Suppressor macrophage treated with lipopolysaccharide for 1 hour (primary cell): ENCODE measurements at places on chromosomes 7 and 10.
A peak's percentile ranks its signal among the peaks of the same experiment; 100 is the strongest.

GRCh38 chr10:13390604-13391522, 42.8 kb upstream of the SEPHS1 start:
- DNase-seq, result peak; percentile 64

DNA sequence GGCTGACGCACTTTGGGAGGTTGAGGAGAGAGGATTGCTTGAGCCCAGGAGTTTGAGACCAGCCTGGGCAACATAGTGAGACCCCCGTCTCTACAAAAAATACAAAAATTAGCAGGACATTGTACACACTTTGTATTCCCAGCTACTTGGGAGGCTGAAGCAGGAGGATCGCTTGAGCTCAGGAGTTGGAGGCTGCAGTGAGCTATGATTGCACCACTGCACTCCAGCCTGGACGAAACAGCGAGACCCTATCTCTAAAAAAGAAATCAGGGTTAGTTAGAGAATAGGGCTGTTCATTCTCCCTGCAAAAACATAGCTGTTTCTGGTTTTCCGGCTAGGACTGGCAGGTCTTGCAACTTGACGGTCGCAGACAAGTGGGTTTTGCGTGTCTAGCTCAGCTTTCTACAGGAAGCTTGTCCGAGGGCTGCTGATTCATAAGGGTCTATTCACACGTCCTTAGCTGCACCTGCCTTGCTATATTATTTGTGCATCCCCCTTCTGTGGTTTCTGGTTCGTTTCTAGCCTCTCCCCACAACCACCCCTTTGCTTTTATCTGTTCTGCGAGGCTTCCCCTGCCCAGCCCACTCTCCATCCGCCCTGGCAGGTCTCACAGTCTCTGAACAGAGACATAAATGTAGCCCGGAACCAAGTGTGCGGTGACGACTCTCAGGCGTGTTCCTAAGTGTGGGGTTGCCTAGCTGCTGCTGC, 10.7 kb downstream of the AMZ1 start:
- no peak for DNase-seq

DNA sequence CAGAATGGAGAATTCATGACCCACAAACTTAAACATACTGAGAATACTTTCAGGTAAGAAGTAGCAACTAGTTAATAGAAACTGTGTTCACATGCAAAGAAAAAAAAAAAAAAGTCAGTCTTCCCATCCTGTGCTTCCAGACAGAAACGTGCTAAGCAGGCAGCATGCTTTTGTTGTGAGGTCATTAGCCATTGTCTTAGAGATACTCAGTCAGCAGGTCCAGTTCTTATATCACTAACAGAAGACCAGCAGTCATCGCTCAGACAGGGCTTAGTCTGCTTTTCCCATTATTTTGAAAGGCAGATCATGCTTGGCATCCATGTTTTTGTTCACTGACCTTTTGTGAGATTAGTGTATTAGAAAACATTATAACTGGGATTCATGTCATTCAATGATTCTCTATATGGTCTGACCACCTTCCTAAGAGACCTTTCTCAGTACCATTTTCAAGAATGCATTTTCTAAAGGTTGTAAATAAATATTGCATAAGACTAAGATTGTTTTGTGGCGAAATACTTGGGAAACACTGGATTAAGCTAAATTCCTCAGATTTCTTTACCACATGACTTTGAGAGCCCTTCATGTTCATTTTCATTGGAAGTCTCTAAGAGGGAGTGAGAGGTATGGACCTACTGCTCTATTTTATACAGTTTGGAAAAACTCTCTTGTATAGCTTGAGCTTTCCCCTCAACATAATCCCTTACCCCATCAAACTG, 45.0 kb upstream of the AGBL3 start:
- DNase-seq, result no peak

DNA sequence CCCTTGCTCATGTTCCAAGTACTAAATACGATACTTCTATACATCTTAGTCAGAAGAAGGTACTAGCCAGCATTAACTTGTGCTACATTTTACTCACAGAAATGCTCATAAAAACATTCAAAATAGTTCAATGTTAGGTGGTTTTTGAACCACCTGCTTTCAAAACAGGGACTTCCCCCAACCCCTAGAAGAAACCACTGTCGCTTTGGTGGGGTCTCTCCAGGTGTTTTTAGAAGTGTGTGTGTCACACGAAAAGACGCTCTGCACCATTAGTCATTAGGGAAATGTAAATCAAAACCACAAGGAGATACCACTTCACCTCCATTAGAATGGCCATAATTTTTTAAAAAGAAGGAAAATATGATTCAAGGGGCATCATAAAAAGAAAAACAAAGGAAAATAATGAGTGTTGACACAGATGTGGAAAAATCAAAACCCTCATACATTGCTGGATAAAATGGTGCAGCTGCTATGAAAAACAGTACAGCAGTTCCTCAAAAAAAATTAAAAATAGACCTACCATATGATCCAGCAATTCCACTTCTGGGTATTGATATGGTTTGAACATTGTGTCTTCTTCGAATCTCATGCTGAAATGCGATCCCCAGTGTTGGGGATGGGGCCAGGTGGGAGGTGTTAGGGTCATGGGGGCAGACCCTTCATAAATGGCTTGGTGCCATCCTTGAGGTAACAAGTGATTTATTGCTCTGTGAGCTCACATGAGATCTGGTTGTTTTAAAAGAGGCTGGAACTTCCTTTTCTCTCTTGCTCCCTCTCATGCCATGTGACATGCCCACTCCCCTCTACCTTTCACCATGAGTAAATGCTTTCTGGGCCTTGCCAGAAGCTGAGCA, 74.2 kb downstream of the MALSU1 start:
- DNase-seq, result no peak

DNA sequence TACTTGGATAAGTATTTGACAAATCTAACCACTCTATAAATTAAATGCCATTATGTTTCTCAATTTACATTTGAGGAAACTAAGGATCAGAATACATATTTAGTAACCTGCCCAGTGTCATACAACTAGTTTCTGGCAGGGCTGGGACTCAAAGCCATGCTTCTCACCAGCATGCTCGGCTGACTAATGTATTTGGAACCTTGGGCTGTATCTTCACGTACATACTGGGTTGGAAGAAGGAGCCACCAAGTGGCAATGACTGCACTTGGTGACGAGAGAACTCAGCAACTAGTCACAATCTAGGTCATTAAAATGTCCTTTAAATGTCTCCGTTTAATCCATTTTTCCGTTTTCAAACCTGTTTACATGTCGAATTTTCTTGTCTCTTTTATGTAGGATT, 42.9 kb downstream of the CHRM2 start:
- DNase-seq, result no peak

DNA sequence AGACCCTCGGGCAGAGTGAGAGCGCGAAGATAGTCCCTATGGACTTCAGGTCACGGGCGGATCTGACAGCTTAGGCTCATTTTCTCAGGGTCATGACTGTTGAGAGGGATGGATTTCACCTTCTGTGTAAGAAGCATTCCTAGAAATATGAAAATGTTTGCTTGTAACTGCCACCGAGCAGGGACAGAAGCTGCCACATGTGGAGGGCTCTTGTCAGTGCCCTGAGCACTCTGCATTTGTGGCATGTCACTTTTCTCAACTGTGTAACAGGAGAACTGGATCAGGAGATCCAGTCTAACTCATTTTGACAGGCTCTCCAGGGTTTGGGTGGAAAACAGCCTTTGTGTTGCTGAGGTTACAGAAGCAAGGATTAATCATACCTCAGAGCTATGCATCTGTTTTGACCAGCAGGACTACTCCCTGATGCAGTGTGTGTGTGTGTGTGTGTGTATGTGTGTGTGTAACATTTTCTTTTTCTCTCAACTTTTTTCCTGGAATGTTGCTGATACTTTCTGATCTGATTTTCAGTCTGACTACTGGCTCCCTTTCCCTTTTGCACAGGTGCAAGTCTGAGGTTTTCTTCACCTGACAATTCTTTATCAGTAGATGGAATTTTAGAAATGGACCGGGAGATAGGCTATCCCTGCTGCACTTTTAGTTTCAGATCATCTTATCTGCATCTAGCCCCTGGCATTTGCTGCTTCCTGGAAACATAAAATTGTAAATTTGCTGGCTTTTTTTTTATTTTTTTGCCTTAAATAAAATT, 183.3 kb downstream of the STK31 start:
- DNase-seq, result no peak

- peak; percentile 26 for DNase-seq
These were observed 163.3 kb downstream of the SVIL start for GRCh38 chr10:29471544-29471859.

DNA sequence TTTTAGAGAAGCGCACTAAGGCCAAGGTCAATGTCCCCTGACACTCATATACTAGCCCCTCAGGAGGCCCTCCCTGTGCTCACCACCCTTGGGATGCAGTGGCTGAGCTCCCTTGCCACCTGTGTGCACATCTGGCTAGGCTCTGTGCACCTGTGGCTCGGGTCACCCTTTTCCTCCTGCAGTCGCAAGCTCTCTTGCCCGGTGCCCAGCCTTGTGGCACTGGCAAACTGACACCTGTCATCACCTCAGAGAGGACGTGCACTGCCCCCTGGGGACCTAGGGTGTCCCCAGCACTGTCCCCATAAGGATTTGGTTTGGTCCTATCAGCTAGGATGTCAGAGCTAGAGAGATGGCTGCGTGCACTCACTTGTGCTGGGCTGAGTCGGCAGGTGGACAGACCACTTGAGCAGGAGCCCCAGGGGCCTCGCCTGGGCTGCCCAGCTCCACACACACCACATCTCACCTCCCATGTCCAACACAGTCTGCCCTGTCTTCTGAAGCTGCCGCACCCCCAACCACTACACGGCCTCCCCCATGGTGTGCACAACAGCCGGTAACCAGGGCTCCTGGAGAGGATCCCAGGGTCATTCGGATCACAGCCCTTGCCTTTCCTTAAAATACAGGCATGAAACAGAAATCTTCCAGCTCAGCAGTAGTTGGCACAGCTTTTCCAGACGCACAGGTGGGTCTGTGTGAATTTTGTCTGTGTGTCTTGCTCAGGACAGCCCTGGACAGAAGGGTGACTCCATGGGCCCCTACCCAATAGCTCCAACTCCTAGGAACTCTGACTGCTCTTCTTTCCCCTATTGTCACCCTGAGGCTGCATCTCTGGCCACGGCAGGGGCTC, 111.0 kb downstream of the GRID1 start:
- no peak for DNase-seq

- DNase-seq, result no peak
These were observed 18.5 kb downstream of the SLC13A4 start for GRCh38 chr7:135709508-135709907.

GRCh38 chr7:102318482-102318971, 31.9 kb downstream of the SH2B2 start:
- no peak for DNase-seq

- DNase-seq, result no peak
These were observed 17.5 kb upstream of the RET start for GRCh38 chr10:43059336-43059720.

GRCh38 chr10:71713135-71714030, 6.2 kb downstream of the C10orf105 start:
- DNase-seq, result peak; percentile 92

DNA sequence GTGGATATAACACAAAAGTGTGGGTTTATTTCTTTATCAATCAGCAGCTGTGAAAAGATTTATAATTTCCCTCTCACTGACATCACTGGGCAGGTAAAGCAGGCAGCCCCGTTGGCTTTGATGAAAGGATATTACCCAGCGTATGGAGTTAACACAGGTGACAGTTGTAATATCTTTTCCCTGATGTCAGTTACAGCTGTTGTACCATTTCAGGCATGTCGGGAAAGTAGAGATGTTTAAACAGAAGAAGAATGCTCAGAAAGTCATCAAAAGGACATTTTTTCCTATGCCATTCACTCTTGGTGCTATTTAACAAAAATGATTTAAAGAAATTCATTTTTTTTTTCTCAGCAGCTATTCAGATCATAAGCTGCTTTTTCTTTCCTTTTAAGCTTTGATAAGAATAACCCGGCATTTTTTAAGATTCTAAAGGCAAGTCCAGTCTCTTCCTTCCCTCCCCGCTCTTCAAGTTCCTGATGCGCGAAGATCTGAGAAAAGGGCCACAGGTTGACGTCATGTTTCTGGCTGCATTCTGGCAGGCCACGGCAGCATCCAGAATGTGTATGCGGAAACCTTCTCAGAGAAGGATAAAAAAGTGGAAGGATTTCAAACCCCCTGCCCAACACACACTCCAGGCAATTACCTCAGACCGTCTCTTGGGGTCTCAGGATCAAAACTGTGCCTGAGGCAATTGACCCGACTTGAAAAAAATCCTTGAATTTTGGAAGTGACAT, 32.5 kb upstream of the ADAM12 start:
- DNase-seq, result no peak

DNA sequence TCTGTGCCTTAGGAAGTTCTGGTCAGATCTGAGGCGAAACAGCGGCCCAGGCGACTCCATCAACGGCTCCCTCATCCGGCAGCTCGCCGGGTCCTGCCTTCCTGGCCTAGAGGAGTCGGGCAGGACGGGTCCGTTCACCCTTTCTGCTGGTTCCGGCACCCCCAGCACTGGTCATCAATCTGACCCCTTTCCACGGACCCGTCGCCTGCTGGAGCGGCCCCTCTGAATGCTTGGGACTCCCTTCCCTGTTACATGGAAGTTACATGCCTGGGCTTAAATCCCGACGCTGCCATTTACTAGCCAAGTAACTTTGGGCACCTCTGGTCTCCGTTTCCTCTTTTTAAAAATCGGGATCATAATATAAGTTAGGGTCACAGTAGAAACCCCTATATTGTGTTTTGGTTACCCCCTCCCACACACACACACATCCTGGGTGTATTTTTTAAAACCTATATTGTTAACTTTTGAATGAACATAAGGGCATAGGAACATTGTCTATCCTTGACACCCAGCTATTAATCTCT, 607 bp upstream of the GGCT start:
- no peak for DNase-seq

DNA sequence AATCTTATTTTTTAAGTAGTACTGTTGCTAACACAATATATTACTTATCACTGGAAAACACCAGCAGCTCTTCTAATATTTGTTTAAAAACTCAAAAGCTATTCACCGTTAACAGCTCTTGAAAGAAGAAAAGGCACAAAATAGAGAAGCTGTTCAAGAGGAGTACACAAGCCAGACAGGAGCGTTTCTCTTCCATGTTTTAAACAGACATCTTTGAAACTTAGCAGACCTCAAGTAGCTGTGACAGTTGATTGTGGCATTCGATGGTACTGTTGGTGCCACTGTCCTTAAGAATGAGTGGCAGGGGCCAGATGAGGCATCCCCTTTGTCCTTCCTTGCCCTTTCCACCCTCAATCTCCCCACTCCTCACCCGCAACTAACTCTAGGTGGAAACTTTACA, 81.6 kb upstream of the PRR15 start:
- no peak for DNase-seq

DNA sequence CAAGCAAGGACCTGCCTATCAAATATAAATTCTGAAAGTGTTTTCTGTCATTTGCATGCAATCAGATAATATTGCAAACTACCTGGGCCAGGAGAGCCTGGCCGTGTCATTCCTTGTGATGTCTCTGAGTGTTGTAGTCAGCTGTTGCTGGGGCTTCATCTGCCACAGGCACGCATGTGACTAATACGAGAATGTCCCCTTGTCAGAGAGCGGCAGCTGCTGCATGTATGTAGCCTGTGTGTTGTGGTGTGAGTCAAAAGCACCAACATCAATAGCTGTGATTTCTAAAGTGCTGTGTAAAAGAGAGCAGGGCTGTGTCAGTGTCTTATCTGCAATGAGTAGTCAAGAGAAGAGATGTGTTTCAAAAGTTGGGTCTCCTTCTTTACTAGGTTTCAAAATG, 155.4 kb downstream of the POU6F2 start:
- no peak for DNase-seq
